ENCODE measurements at places on chromosomes 13 and 19.

GRCh38 chr13:75685239-75685697 is 49.1 kb downstream of the LMO7 start:
- no peak for DNase-seq

DNA sequence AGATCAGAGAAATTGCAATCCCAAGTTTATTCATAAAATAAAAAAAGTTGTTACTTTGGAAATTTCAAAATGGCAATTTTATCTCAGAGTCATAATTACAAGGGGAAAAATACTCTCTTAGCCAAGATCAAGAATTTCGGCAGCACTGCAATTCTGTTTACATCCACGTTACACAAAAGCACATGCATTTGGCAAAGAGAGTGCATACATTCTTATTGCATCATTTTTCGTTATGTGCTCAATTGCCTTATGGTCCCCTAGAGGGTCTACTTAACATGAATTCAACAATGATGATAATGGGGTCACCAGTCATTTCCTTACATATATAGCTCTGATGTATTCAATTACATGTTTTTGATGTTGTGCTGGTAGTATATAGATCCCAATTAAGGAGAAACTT is 498.0 kb downstream of the DIAPH3 start:
- no peak for DNase-seq

DNA sequence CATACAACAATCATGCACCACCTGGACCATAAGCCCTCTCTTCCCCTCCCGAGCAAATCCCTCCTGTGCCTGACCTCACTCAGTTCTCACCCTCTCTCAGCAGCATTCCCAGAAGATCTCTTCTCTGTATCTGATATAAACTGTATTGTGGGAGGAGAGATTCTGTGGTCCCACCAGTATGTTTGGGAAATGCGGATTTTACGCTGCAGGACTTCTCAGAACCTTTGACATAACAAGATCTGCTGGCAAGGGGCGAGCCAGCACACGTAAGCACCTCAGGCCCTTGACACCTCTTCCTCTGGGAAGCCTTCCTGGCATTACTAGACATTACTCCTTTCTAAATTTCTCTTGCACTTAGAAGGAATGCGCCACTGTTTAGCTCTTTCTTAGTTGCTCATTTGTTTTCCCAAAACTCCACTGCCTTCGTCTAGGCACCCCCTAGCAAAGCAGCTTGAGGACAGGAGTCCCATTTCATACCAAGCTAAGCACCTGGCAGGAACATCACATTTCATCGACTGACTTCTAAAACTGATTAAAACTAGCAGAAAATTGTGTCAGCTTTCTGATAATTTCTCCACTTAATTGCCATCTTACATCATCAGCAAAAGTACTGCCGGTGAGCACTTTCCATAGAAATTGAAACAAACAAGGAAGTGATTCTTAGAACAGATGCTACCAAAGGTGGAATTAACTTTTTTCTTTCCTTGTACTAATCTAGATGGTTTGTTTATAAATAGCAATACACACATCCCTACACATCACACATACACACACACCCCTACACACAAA is 63.2 kb downstream of the CCDC70 start:
- no peak for DNase-seq

- DNase-seq, result no peak
Measured at GRCh38 chr13:44523146-44524015, 52.7 kb downstream of the TSC22D1 start.

DNA sequence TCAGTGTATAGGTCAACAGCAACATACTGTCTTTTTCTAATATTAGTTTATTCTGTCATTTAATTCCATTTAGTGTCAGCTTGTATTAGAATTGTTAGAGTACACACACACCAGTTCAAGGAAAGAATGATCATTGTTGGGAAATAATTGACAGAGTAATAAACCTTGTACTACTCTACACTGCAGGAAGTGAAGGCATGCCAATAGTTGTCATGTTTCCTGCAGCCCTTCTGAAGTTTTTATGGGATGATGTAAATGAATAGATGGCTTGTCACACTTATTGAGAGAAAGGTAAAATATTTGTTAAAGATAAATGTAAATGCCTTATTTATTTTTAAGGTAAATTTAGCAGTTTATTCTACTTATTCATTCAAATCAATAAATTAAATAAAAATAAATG is 306.9 kb upstream of the KLHL1 start:
- DNase-seq, result no peak

DNA sequence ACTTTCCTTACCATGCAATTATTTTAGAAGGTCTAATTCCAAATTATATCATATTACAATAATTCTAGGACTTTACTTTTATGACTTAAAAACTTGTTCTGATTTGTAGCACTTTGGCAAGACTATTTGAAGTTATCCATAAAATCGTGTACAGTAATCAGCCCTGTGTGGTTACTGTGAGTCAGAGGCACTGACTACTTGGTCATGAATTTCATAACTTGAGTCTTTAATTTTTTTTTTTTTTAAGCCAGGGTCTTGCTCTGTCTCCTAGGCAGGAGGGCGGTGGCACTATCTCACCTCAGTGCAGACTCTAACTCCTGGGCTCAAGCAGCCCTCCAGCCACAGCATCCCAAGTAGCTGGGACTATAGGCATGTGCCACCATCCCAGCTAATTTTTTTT is 1319.2 kb upstream of the SLC10A2 start:
- no peak for DNase-seq

DNA sequence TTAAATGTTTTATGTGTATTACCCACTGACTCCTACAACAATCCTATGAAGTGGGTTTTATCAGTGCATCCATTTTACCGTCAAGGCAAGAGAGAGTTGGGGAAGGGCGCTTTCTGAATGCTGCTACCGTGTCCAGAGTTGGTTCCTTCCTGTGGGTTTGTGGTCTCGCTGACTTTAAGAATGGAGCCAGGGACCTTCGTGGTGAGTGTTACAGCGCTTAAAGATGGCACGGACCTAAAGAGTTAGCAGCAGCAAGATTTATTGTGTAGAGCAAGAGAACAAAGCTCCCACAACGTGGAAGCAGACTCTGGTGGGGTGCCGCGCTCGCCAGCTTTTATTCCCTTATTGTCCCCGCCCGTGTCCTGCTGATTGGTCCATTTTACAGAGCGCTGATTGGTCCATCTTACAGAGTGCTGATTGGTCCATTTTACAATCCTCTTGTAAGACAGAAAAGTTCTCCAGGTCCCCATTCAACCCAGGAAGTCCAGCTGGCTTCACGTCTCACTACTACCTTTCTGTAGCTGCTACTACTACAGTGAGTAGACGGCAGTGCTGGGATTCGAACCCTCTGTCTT is 6.1 kb downstream of the OSCAR start:
- no peak for DNase-seq

DNA sequence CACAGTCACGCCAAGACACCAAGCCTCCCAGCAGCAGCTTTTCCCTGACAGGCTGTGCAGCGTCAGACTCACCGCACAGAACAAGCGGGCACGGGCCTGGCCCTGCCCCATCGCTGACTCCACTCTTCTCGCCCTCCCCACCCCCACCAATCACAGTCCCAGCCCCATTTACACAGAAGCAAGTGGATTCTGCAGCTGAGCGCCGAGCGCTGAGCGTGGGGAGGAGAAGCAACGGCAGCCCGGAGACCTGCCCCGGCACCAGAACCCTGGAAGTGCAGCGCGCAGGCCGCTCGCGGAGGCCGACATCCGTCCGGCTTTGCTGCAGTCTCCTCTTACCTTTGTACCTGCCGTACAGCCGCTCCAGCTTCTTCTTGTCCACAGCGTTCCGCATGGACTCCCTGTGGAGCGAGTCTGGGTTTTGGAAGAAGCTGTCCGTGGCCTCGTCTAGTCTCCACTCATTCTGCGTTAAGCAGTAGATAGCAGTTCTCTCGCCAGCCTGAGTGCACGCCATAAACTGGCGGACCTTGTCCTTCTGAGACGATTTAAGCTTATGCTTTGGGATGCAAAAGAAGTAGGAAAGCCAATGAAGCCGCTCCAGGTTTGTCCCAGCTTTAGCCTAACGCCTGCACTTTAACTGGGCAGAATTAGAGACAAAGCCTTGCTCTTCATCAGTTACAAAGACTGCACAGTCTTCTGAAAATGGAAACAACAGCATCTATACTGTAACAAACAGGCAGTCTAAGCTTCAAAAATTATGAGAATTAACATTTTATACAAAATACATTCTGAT is 6.8 kb downstream of the DCUN1D2 start:
- DNase-seq, result no peak

DNA sequence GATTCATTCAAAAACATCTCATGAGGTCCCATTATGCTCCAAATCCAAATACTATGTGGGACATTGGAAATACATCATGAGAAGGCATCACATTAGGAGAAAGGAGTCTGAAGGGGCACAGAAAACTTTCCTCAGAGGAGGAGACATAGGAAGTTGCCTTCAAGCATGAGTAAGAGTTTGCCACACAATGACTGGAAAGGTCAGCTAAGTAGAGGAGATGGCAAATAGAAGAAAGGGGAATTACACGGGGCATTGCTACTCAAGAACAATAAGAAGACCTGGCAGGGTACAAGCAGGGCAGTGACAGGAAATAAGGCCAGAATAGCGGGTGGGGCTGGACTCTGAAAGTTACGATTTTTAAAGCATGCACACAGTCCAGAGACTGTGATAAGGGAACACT is 231.6 kb downstream of the SPRY2 start:
- DNase-seq, result no peak

DNA sequence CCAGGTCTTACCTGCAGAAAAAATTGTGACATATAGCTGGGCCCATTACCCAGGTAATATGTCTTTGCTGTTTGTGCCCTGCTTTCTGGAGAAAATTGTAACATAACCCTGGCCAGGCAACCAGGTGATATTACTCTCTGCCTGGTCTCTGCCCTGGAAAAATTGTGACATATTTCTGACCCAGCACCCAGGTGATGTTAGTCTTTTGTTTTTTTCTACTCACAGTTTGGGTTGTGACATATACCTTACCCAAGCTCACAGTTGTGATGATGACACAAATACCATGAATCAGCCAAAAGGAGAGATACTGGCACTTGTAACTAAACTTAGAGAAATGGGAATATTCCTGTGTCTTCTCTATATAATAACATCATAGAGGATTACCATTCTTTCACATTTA is 6.5 kb upstream of the ZNF726 start:
- no peak for DNase-seq

DNA sequence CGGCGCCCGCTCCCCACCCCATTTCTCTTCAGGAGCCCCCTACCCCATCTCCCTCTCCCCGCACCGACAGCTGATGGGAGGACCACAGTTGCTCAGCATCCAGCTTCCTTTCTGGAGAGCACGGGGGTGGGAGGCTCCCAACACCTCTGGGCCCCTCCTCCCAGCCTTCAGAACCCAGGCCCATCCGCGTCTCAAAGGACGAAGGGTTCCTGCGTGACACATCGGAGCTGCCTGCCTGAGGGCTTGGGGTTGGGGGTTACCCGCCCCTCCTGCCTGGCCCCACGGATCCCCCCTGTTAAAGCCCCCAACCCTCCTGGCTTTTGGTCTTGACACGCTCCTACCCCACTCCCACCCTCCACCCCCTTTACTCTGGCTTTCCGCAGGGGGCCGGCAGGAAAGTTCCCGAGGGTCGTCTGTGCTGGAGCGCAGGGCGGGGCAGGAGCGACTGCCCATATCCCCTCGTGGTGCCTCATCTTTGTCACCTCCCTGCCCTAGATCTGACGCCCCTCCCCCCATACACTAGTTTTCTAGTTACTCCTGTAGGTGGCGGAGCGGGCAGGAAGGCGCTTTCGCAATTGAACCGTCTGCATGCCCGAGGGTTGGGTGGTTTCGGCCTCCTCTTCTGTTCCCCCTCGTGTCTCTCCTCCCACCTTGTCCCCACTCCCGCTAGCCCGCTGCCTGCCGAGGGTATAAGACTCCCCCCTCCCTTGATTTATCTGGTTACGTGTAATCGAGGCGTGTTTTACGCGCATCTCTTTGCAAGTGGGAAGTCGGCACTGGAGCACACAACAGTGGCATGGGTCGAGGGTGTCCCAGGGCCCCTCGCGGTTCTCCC is 924 bp downstream of the TRAPPC5 start:
- DNase-seq, result peak; percentile 82

- peak; percentile 38 for DNase-seq
Measured at GRCh38 chr19:6260912-6261650, 18.7 kb downstream of the MLLT1 start.

- no peak for DNase-seq
Measured at GRCh38 chr13:64884976-64885375, 2345.2 kb downstream of the PCDH9 start.

GRCh38 chr13:20125783-20126165 is 35.1 kb downstream of the GJA3 start:
- DNase-seq, result no peak

GRCh38 chr13:45328661-45329111 is 12.3 kb downstream of the TPT1 start:
- no peak for DNase-seq

DNA sequence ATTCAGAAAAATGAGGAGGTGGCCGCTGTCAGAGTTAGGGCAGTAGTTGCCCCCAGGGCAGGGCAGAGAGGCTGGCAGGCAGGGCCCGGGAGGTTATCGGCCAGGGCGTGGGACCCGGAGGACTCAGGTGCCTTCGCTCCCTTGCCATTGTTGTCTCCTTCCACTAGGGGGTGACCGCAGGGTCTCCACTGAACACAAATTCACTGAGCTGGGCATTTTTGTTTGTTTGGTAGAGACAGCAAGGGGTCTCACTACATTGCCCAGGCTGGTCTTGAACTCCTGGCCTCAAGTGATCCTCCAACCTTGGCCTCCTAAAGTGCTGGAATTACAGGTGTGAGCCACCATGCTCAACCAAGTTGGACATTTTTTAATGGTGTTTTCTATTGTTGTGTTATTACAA is 25.1 kb downstream of the CARS2 start:
- peak; percentile 64 for DNase-seq

DNA sequence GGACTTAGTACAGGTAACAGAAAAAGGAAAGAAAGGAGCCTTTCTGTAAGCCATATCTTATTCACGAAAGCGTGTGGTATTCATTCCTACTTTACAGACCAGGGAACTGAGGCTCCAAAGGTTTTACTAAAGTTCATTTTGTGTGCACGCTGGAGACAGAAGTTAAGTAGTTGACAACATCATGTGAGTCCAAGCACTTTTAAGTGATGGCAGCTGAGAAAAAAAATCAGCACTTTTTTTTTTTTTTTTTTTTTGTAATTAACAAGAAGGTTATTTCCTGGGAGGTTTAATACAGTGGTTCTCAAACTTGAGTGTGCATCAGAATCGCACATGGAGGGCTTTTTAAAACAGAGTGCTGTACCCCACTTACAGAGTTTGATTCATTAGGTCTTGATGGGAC is 2.0 kb downstream of the DNAJC3 start:
- DNase-seq, result no peak

- no peak for DNase-seq
Measured at GRCh38 chr13:110808138-110808537, 94.6 kb downstream of the ING1 start.

- DNase-seq, result no peak
Measured at GRCh38 chr19:3190921-3191805, 5.4 kb downstream of the NCLN start.

DNA sequence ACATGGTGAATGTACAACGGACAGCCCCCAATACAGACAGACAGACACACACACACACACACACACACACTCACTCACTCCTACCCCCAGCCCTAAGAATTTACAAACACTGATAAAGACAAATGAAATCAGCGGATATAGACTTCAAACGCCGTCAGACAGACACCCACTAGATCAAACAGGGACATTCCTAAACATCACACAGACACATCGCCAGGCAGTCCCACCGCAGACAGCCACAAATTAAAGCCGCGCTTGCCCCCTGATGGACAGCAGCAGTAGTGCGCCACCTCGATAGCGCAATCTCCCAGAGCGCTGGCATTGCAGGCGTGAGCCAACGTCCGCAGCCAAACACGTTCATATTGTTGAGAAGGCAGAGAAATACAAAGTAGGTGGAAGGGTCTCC is 24.7 kb upstream of the ADGRE1 start:
- DNase-seq, result peak; percentile 49

Data from H1 (cell line).